ENCODE measurements at places on chromosomes 12 and 14. TPM values are rescaled to one million over a fixed set of nuclear protein-coding genes. Genes with fewer than 3 reads are reported as not detected.

ABCD2 gene
- not detected for total RNA-seq

- DNase-seq = no peak
Measured at GRCh38 chr14:24979725-24980239, 70.2 kb downstream of the STXBP6 start.

DNA sequence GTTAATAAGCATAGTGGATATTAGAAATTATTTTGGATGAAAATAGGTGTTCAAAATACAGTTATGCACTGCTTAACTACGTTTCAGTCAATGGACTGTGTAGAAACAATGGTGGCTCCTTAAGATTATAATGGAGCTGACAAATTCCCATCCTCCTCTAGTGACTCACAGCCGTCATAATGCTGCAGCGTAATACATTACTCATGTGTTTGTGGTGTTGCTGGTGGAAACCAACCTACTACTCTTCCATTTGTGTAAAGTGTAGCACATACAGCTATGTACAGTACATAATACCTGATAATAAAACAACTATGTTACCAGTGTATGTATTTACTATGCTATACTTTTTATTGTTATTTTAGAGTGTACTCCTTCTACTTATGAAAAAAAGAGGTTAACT lies 111.2 kb upstream of the TMCC3 start:
- DNase-seq = no peak

DNA sequence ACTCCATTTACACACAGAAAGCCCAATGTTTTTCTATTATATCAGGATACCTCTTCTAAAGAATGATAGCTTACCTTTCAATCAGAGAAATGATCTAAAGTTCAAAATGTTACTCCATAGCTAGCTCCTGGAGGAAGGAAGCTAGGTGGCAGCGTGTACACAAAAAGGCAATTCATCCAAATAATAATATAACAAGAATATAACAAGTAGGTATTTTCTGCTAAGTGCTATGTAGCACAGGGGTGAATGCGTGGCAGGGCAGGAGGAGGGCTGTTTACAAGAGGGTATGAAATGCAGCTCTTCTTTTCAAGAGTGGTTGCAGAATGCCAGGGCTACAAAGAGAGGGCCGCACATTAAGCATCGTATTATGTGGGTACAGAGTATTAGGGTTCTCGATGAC lies 663 bp upstream of the SNAPC1 start:
- no peak for DNase-seq

LUM gene
- not detected for total RNA-seq
